ENCODE measurements at places on chromosomes 16 and 17.
A peak's percentile ranks its signal among the peaks of the same experiment; 100 is the strongest.

DNA sequence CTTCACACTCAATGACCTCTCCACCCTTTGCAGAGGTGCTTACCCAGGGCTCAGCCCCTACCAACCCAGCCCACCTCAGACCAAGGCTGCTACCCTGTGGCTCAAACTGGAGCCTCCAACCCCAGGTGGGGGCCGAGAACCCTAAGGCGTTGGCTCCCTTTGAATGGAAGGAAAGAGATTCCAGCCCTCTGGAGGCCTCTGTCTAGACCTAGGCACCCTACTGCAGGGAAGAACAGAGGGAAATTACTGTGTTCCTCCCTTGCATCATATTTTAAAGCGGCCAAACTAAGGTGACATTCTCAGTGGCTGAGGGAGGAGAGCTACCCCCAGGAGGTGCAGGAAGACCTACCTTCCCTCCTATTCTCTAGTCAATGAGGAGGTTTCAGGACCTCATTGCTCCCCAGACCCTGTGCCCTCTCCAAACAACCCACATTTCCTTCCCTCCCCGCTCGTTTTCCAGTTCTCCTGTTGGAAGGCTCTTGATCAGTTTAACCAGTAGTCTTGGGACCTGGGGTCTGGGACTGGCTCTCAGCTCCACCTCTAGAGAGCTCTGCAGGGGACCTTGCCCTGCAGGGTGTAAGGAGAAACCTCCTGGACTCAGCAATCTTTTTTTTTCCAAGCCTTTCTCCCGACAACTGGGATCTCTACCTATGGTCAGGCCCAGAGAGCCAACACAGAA, 5.5 kb upstream of the HOXB8 start:
- DNase-seq: no peak

DNA sequence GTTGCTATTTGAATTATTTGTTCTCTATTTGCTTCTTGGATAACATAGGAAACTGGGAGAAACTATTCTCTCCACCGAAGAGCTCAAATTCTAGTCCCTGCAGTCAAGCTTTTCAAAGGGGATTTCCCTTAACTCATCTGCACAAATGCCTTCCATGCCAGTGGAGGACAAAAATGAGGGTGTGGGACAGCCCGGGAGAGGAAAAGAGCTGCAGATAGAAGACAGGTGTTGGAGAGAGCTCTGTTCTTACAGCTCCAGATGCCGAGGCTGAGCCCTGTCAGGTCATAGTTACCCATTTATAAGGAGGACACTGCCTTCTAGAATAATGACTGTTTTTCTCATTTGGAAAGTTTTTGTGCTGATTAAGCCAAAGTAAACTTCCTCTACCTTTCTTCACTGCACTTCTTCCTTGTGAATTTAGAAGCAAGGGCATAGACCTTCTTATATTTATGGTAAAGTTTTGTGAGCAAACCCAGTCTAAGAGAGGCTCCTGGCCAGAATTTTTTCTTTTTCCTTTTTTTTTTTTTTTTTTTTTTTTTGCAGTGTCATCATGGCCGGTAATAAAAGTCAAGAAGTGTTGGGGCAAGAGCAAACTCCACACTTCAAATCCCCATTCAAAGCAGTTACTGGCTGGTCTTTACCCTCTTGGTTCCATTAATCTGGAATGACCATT, 177.2 kb downstream of the ABCC12 start:
- no peak for DNase-seq

GRCh38 chr16:83356266-83356665, 451.5 kb upstream of the HSBP1 start:
- DNase-seq: no peak

DNA sequence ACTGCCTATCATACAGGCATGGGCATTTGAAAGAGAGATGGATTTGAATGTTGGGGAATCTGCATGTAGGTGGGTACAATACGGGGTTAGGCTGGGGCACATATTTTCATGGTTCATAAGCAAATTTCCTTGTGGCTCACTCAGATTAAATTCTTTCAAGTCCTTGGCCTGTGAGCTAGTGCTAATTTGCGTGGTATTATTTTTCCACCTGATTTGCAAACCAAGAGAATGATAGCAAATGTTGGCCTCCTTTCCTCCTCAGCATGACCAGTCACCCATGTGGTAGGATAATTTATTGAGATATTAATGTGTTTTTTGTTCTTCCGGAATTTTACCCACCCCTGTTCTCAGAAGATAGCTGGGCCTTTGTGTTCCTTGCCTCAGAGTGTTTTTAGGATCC, 22.9 kb downstream of the FAM20A start:
- no peak for DNase-seq

DNA sequence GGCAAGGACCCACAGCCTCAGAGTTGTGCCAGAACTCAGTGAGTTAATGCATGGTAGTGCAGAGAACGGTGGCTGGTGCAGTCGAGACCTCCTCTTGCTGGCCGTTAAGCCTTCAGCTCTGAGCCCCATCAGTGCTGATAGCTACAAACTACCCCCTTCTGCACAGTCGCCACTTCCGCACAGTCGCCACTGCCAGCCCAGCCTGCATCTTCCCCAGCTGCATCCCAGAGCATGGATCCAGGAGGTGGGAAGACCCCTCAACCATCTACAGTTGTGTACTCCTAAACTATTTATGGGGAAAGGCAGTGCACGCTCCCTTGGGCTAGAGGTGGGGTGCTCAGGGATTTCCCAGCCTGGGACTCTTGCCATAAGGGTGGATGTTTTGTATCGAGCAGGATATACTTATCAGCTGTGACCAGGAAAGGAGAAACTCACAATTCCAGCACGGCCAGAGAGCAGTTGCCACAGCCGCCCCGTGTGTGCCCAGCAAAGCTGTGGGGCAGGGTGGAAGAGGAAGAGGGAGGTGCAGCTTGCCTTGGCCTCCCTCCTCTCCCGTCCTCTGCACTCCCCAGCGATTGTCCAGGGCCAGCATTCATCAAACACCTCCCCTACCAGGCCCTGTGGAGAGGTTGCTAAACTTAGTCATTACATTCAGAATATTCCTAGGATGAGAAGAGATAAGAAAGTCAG, 49.5 kb upstream of the CMIP start:
- DNase-seq: no peak

- no peak for DNase-seq
Measured at GRCh38 chr16:25636662-25637061, 55.1 kb upstream of the HS3ST4 start.

- DNase-seq: no peak
Measured at GRCh38 chr17:70336411-70336810, 167.1 kb downstream of the KCNJ2 start.

- no peak for DNase-seq
Measured at GRCh38 chr17:43873091-43873490, 26.1 kb downstream of the CD300LG start.

GRCh38 chr17:82053556-82054263, 2.0 kb downstream of the GPS1 start:
- DNase-seq: no peak

GRCh38 chr16:2706085-2706484, 13.9 kb downstream of the PRSS27 start:
- DNase-seq: no peak

- no peak for DNase-seq
Measured at GRCh38 chr16:77780378-77780837, 8.0 kb upstream of the VAT1L start.

- DNase-seq: no peak
Measured at GRCh38 chr16:86342161-86342834, 168.0 kb upstream of the FOXF1 start.

DNA sequence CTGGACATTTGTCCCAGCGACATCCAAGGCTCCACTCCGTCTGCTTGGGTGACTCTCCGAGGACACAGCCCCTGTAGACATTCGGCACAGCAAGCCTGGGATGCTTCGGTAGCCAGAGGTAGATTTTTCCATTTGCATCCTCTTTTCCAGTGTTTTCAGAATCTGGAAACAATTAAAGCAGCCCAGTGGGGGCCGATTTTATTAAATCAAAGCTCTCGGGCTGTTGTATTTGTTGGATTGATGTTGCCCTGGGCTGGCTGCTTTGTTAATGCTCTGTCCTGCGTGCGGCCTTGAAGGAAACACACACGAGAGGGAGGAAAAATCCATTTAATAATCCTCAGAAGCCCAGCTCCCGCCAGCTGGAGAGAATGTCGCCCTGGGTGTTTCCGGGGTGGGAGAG, 158.1 kb upstream of the CIBAR2 start:
- DNase-seq: no peak

- no peak for DNase-seq
Measured at GRCh38 chr17:19728084-19728495, 11.7 kb upstream of the SLC47A2 start.

DNA sequence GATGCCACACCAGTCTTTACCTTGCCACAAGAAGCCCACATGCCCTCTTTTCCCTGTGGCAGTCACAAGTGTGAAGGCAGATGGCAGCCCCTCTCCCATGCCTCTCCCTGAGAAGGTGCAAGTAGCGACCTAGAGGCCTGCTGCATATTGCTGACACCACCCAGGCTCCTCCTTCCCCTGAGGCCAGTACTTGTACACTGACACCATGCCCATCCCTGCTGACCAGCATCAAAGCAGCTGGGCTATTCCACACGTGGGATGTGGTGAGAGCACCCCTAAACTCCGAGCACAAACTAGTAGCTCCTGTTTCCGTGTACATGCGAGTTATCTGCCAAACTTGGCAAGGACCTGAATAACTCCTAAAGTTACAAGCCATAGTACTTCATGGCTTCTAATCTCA, 149.4 kb downstream of the AATF start:
- no peak for DNase-seq

DNA sequence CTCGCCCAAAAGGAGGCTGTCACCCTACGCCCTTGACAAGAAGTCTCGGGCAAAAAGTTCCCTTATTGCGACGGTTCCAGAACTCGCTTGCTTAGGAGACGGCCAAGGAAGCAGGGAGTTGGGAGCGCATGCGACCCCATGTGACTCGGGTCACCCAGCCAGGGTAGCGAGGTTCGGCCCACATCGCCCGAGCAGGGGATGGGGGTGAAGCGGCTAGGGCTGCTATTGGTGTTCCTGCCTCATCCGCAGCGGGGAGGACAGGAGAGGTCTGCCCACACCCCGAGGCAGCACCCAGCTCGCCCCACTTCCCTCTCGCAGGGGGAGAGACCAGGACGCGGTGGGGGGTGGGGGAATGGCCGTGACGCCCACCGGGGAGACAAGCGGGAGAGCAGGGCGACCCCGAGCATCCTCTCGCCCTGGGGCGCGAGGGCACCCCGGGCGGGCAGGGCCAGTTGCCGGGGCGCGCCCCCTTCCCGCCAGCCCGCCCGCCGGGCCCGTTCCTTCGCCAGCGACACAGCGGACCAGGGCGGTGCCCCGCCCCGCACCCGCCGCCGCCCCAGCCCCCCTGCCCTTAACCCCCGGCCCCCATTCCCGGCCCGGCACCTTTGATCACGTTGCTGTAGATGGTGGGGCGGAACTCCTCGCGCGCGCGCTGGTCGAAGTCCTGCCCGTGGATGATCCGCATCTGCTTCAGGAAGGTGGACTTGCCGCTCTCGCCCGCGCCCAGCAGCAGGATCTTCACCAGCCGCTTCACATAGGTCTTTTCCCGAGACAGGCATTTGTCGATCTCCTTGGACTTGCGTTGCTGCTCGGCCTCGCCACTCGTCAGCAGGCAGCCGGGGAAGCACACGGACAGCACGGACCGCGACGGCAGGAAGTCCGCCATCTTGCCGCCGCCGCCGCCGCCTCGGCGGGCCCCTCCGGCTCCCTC, 567 bp downstream of the GNA13 start:
- peak; percentile 57 for DNase-seq

- DNase-seq: no peak
Measured at GRCh38 chr17:62966426-62967204, 580 bp downstream of the TANC2 start.

GRCh38 chr16:56450275-56450985, 702 bp downstream of the NUDT21 start:
- DNase-seq: peak; percentile 23

DNA sequence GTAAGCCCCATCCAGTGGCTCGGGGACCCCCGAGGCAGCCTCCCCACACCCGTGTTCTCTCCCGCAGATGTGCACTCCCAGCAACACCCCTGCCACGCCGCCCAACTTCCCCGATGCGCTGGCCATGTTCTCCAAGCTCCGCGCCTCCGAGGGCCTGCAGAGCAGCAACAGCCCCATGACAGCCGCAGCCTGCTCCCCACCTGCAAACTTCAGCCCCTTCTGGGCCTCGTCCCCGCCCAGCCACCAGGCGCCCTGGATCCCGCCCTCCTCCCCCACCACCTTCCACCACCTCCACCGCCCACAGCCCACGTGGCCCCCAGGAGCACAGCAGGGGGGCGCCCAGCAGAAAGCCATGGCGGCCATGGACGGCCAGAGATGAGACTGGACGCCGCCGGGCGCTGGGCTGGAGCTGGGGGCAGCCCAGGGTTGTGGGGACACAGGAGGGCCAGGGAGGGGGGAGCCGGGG, 5.0 kb downstream of the UBALD2 start:
- DNase-seq: peak; percentile 32

DNA sequence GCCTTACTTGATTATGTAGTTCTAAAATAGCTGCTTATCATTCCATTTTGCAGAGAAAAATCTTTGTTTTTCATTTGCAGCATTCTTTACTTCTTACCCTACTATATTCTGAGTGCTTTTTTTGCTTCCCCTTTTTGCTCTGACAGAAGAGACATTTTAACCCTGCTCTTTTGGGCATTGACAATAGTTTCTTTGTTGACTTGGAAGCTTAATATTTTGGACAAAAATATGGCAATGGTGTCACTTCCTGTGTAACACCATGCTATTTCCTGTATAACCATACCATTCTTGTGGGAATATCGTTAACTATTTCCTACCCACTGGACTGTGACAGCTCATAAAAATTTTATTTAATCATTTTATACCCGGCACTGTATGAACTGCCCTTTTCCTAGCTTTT, 747.1 kb downstream of the CDH8 start:
- DNase-seq: no peak

DNA sequence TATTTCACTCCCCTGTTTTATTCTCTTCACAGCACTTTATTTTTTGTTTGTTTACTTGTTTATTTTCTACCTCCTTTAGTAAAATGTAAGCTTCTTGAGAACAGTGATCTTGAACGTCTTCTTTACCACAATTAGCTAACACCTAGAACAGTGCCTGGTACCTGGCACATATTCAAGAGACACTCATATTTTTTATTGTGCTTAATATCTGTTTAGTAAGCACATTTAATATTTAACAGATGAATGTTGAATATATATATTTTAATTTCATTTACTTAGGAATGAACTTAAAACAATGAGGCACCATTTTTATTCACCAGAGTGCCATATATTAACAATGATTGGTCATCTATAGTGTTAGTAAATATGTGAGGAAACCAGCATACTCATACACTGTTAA, 130.2 kb downstream of the STXBP4 start:
- no peak for DNase-seq

- no peak for DNase-seq
Measured at GRCh38 chr17:57966246-57966645, 11.0 kb upstream of the CUEDC1 start.

Measured in activated CD4-positive, alpha-beta memory T cell treated with anti-CD3 and anti-CD28 coated beads, Interleukin-2, amount 10 ng/mL, durations not matched to agents 7 days and 5 days (primary cell).